ENCODE measurements at places on chromosomes 2 and 18.
A peak's percentile ranks its signal among the peaks of the same experiment; 100 is the strongest.

DNA sequence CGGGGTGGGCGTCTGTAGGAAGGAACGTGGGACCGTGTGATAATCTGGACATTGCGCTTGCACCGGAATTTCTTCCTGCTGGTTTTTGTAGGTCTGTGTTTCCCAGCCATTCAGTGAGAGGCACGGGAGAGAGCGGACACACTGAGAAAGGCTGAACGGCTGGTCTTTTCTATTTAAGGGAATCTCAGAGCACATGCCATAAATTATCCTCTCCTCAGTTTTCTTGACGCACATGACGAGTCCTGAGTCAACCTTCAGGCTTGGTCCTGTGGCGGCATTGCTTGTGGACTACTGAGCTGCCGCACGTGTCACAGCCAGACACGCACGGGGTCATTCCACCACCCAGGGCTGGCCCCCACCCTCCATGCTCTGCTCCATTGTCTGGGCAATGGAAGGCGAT lies 519.3 kb upstream of the ID2 start:
- DNase-seq, result peak; percentile 87

- DNase-seq, result no peak
These were observed 66.3 kb upstream of the GPR45 start for GRCh38 chr2:105175231-105175630.

DNA sequence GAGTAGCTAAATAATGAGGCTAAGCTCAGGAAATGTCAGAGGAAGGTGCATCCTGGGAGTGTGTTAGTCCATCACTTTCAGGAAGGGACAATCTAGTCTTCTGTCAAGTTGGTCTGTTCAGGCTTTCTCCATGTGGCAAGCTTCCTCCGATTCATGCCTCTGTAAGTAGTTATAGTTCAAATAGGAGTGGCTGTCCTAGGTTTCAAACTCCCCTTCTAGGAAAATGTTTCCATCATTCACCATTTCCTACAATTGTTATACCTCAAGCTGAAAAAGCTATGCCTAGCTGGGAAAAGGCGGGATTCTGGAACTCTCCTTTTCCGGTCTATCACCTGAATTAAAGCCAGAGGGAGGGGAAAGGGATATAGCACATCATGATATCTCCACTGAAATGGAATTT lies 287.7 kb upstream of the ZSWIM2 start:
- no peak for DNase-seq

GRCh38 chr2:73426176-73426575 lies 40.5 kb downstream of the ALMS1 start:
- DNase-seq, result no peak

DNA sequence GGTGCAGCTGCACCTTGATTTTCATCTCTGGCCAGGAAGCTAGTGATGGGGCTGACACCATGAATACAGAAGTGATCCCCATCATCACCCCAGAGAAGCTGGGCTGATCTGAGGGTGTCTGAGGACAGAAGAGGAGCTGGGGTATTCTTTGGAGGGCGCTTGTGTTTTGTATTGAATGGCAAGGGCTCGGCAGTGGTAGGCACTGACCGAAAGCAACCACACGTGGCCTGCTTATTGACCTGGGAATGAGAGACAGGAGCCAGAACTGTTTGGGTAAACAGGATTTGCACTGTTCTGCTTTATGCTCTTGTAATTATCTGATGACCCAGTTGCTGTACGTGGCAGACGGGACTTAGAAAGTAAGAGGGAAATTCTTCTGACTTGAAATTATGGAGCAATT lies 62.6 kb upstream of the RPL31 start:
- DNase-seq, result no peak

DNA sequence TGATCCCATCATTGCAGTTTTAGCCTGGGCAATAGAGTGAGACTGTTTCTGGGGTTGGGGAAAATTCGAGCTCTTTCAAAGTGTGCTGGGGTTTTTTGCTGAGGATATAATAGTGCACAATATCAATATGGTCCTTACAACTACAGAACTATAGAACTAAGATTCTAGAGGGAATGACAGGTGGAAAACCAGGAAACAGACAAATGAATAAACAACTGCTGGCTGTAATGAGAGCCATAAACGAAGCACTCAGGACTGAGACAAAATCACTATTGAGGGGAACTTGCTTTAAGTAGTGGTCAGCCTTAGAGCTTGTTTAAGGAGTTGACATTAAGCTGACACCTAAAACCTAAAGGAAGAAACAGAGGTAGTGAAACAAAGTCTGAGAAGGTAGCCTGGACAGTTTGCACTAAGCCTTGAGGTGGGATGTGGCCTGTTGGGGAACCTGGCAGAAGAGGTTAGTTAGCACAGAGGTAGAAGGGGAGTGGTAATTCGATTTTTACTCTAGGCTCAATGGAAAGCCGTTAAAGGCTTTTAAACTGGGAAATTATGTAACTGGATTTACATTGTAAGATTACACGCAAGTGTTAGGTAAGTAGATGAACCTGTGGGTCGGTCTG lies 33.8 kb downstream of the LCLAT1 start:
- DNase-seq, result no peak

DNA sequence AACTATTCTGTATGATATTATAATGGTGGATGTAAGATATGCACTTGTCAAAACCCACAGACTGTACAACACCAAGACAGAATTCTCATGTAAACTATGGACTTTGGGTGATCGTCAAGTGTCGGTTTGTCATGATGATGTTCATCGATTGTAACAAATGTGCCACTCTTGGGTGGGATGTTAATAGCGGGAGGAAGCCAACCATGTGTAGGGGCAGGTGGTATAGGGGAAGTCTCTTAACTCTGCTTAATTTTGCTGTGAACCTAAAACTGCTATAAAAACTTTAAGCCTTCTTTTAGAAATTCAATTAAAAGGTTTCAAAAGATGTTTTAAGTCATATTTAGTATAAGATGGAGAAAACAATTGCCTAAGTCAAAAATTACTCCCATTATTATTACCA lies 139.0 kb downstream of the ANKRD44 start:
- no peak for DNase-seq

DNA sequence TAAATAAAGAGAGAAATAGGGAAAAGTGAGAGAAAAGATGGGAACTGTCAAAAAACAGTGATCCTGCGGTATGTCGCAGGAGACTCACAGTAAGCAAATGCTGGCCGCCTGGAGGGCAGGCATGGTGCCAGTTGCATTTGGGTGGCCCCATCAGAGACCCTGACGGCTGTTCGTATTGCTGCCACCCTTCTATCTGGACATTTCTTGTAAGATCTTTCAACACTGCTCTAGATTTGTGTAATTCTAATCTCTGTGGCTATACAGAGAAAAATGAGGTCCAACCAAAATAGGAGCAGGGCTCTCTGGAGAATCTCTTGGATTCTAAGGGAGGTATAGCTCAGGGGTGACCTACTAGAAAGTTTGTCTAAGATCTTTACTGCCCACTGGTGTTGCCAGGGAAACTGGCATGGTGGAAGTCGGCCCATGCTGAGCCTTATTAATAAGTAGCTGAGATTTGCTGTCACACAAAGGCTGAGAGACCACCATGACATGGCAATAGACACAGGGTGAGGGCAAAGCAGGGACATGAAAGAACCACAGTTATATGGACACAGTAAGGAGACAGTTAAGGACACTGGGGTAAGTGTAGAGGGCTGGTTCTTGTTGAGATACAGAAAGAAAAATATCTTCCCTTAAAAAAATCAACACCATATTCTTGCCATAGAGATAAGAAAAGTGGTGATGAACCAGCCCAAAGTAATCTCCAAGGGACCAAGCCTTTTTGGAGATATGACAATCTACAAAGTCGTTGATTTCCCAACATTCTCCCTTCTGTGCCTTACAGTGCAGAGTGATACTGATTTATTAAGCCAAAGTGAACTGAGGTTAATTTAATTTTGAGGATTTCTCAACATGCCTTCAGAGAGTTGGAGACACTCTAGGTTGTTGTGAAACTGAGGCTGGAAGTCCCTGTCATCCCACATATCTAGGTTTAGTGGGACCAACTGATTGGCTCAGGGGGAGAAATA lies 26.4 kb upstream of the FZD7 start:
- DNase-seq, result no peak

GRCh38 chr18:57063601-57064103 lies 83.2 kb upstream of the BOD1L2 start:
- DNase-seq, result no peak

DNA sequence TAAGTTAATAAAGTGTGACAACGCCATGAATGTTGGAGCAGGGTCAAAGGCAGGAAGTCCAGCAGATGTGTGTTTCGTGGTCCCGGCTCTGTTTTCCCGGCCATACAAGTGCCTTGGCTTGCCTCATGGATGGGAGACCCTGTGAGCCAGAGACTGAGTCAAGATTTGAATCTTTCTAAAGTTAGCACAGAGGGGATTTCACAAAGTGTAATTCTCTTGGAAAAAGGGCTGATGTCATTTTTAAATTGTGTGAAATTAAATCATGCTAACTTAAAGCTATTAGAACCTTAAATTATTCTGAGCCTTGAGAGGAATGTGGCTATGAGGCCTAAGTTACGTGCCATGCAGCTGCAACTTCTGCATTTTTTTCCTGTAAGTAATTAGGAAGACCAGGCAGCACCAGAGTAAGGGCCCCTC lies 38.3 kb upstream of the RALBP1 start:
- DNase-seq, result peak; percentile 43

DNA sequence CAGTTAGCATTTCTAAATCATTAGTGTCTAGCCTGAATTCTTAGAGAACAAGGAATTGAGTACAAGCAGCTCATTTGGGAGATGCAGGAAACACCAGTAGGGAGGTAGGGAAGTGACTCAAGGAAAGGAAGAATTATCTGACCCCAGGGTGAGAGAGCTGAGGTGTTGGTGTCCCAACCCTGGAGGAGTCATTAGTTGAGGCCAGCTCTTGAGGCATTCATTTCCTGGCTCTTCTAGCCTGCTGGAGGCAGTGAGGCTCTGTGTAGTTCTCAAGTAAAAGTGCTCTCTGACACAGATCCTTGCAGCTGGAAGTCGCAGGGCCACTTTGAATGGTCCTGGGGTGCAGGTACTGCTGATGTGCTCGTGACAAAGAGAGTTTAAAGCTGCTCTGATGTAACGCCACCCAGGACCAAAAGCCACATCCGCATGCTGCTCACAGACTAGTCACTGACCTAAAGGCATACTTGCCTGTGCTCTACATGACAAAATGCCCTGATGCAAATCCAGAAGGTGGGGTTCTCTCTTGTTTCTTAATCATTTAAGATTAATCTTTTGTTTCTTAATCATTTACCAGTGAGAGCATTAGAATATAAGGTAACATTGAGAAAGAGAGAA lies 299.5 kb upstream of the LYPD1 start:
- DNase-seq, result no peak

DNA sequence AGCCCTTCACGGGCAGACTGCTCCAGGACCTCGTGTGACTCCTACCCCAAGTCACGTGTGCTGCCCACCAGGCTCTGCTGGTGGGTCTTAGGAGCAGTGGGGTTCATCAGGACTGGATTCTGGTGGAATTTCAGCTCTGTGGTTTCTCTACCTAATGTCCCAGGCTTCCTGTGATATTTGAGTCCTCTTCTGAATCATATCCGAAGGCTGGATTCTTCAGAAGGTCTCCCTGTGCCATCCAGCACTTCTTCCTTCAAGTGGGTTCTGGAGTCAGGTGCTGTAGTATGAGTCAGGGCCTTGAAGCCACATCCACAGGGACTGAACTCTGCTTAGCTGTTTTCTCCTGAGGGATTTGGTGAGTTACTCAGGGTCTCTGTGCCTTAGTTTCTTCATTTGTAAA lies 850.2 kb upstream of the CELF4 start:
- no peak for DNase-seq

DNA sequence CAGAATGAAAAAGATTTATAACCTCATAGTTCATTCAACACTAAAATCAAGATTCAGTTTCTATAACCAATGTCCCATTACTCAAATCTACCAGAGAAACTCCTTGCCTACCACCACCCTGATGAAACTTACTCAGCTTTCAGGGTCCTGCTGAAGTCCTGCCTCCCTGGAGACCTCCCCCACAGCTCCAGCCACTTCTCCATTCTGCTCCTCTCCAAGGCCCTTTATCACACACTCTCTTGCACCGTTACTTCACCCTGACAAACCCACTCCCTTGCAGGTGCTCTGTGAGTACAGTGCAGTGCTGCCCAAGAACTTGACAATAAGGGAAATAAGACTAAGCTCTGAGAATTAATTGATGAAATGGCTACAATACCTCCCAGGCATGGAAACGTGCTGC lies 83.5 kb upstream of the CDCA7 start:
- DNase-seq, result no peak

GRCh38 chr18:310042-310441 lies 42.2 kb upstream of the THOC1 start:
- no peak for DNase-seq

GRCh38 chr2:18503376-18504228 lies 56.9 kb downstream of the RDH14 start:
- no peak for DNase-seq

DNA sequence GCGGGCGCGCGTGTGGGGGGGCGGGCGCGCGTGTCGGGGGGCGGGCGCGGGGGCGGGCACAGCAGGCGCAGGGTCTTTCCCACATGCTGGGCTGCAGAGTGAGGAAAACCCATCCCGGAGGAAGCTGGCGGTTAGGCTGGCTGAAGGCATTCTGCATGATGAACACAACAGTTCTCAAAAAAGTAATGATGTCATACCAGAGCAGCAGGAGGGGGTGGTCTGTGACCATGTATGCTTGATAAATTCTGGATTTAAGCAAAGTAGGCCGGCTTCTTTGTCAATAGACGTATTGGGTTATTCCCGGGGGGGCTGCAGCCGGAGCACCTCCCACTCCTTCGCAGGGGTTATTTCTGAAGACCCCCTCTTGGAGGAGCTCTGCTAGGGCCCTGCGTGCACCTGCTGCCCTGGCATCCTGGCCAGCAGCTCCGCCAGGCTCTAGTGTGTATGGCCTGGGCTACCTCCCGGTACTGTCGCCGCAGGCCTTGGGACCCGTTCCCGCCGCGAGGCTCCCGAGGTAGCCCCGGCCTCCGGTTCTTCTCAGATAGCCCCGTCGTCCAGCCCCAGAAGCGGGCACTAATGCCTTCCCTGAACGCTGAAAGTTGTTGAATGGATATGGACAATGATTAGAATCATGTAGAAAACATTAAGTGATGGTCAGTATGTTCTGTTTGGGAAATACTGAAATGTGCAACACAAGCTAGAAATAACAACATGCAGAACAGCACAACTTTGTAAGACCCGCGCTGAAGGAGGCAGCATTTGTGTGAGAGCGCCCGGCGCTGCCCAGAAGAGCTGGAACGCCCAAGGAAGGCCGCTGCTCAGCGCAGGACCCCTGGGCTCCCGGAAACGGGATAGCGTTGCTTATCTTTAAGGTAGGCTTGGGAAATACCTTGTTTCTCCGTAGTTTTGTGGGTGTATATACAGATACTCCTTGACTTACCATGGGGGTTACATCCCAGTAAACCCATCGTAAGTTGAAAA lies 101.4 kb upstream of the RAB6C start:
- DNase-seq, result peak; percentile 38

DNA sequence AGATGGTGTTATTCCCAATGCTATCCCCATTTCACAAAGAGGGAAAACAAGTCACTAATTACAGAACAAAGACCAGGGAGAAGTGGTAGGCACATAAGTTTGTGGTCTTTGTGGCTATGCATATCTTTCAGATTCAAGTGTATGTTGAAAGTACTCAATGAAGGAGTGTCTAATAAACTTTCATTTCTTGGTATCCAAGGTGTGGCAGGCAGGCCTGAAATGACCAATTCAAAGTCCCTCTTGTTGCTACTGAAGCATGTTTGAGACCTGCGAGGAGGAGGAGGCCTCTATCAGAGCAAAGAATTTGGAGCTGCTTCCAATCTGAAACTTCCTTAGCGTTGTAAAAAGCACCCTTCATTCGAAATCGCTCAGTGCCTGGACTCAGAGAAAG lies 60.9 kb upstream of the KLF7 start:
- no peak for DNase-seq

Measured in mesenchymal stem cell (in vitro differentiated cells and primary cell).